Suppressor macrophage (primary cell): ENCODE measurements at places on chromosomes 2 and 18.

DNA sequence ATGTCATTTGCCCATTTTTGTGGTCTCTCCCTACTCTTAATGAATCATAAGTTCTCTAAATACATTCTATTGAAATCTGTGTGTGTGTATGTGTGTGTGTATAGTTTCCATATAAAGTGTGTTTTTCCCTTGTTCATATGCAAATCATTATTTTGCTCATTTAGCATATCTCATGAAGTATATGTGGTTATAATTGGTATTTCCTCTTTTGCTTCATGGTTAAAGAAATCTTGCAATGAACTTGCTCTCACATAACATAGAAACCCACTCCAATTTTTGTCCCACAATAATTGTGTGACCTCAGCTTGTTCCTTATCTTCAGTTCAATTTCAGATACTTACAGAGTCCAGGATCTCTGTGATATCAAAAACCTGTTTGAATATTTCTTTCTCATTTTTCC, 1.2 kb downstream of the CPO start:
- DNase-seq: no peak

DNA sequence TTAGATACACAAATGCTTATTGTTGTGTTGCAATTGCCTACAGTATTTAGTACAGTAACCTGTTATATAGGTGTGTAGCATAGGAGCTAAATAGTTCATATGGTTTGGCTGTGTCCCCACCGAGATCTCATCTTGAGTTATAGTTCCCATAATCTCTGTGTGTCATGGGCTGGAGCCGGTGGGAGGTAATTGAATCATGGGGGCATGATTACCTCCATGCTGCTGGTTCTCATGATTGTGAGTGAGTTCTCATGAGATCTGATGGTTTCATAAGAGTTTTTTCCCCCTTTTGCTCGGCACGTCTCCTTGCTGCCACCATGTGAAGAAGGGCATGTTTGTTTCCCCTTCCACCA, 190.5 kb upstream of the SESTD1 start:
- no peak for DNase-seq

DNA sequence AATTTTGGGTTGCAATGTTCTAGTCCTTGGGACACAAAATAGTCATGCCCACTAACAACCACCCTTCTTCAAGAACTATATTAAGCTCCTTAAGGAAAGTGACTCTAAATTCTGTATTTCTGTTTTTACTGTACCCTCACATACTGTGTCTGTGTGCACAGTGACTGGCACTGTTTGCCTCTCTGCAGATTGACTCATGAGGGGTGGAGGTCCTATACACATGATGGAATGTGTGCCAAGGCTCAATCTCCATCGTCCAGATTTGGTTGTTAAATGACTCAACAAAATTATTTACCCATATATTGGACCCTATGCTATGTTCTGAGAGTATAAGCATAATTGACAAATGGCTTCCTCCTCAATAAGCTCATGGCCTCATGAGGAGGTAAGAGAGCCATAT, 126.6 kb upstream of the CWC22 start:
- no peak for DNase-seq

DNA sequence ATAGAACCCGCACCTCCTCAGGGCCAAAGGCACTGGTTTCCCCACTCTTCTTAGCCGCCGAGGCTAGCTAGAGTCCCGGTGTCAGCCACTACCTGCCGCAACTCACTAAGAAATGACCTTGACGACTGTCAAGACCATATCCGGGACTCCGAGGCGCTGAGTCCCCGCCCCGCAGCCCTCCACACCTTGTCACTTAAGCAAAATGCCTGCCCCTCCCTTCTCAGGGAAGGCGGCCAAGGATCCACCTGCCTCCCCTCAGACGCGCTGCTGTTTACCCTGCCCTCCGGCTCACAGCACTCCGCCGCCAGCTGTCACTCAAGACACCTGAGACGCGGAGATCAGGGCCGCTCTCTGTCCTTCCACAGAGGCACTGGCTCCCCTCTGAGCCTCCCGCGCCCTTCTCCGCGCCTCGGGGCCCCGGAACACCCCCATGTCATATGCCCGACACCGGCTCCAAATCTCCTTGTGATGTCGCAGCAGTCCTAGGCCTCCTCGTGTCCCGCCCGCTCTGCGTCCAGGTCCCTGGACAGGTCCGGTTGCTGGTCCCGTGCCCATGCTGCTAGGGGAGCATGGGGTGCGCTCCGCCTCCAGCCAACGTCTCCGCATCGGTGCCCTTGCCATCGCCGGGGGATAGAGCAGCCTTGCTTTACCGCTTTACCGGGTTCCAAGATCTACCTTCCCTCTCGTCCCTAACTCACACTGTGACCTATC, 32.5 kb upstream of the REG3G start:
- DNase-seq: no peak

DNA sequence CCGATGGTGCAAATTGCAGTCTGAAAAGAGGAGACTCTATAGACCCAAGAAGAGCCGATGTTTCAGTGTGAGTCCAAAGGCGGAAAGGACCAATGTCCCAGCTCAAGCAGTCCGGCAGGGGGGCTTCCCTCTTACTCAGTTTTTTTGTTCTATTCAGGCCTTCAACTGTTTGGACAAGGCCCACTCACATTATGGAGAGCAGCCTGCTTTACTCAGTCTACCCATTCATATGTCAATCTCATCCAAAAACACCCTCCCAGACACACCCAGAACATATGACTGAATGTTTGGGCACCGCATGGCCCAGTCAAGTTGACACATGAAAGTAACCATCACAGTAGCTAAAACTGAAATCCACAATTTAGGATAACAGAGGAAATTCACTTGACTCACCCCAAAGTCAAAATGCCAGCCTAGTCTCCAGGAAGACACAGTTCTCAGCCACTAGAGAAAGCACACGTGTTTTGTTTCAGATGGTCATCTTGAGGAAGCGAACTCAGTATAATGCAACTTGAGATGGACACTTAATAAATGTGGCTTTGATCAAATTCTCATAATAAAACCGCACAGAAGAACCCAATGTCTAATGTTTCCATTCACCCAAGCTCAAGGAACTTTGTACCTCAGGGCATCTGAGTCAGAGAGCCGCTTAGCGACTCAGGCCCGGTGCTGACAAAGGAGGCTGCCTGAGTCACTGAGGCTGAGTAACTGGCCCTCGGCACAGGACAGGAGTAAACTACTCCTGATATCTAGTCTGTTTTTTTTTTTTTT, 2.4 kb downstream of the FHL2 start:
- no peak for DNase-seq

DNA sequence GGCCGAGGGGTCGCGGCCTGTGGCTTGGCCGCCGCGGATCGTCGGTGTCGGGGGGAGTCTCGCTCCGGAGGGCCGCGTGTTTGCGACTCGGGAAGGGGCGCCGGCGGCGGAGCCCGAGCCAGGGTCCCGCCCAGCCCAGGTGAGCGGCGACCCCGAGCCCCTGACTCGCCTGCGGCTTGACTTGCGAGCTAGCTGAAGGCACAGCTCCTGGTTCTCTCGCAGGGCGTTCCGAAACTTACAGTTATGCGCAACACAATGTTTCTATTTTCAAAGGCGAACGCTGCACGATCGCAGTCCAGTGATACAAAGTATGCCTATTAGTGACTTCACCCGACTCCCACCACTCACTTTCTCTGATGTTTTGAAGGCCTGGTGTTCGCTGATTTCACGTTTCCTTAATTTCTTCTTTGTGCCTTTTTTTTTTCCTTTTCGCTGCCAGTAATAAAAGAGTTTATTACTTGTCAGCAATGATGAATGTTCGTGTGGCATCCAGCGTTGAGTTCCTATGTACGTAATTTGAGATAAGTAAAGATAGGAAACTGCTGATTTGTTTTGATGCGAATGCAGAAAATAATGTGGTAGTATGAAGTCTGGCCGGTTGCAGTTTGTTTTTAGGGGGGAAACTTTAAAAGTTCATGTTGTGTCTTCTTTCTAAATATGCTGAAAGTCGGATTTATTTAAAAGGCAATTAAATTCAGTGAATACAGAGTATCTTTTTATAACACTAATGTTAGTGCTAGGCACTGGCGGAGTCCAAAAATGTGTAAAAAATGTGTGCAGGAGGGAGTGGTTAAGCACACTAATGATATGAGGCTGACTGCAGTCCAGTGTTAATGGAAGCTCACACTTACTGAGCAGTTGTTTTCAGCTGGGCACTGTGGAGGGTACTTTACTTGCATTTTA, 706 bp downstream of the UBXN2A start:
- DNase-seq: peak; percentile 40

GRCh38 chr2:181752301-181752700, 72.0 kb upstream of the NEUROD1 start:
- no peak for DNase-seq

DNA sequence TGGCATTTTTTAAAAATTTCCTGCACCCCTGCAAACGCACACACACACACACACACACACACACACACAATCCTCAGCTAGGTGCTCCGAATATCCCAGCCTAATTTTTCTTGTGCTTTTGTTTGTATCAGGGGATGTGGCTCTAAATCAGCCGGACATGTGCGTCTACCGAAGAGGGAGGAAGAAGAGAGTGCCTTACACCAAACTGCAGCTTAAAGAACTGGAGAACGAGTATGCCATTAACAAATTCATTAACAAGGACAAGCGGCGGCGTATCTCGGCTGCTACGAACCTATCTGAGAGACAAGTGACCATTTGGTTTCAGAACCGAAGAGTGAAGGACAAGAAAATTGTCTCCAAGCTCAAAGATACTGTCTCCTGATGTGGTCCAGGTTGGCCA, 1.8 kb downstream of the HOXD13 start:
- DNase-seq: no peak

- no peak for DNase-seq
Observed at GRCh38 chr2:240575101-240575965, 7.0 kb downstream of the RNPEPL1 start.

- no peak for DNase-seq
Observed at GRCh38 chr18:48836231-48836805, 114.4 kb downstream of the SMAD7 start.

GRCh38 chr2:226849349-226849748, 13.5 kb downstream of the RHBDD1 start:
- DNase-seq: no peak

GRCh38 chr2:215724146-215724545, 288.3 kb upstream of the FN1 start:
- DNase-seq: peak; percentile 76

- DNase-seq: no peak
Observed at GRCh38 chr2:10490806-10491291, 42.7 kb upstream of the ODC1 start.

DNA sequence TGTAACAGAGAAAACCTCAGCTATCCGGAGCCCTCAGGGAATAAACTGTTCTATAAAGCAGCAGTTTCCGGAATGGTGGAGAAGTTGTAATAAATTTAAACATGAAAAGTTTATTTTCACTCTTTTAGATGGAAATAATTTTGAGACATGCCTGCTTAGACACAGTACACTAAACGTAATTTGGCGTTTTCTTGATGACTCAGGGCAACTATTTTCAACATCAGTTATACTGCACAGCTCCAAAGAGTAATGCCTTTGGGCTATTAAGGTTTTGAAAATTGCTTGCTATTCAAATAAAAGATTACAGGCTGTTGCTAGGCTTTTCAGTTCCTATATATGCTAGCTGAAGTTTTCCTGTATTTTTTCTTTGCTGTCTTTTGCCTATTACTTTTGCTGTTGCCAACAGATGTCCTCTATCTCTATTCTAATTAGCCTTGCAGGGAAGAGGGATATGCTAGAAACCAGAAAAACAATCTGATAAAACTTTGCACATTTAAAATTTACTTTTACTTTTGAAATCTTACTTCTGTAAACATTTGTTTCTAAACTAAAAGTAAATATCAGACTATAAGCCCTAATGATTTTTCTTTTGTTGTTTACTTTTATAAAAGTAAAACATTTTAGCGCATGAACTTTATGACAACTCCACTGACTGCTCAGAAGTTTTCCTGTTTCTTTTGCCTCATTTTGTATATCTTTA, 113.4 kb upstream of the WDSUB1 start:
- DNase-seq: no peak

- DNase-seq: peak; percentile 3
Observed at GRCh38 chr2:9995059-9995458, 43.6 kb downstream of the GRHL1 start.

GRCh38 chr2:231991664-231992063, 30.2 kb downstream of the DIS3L2 start:
- no peak for DNase-seq

DNA sequence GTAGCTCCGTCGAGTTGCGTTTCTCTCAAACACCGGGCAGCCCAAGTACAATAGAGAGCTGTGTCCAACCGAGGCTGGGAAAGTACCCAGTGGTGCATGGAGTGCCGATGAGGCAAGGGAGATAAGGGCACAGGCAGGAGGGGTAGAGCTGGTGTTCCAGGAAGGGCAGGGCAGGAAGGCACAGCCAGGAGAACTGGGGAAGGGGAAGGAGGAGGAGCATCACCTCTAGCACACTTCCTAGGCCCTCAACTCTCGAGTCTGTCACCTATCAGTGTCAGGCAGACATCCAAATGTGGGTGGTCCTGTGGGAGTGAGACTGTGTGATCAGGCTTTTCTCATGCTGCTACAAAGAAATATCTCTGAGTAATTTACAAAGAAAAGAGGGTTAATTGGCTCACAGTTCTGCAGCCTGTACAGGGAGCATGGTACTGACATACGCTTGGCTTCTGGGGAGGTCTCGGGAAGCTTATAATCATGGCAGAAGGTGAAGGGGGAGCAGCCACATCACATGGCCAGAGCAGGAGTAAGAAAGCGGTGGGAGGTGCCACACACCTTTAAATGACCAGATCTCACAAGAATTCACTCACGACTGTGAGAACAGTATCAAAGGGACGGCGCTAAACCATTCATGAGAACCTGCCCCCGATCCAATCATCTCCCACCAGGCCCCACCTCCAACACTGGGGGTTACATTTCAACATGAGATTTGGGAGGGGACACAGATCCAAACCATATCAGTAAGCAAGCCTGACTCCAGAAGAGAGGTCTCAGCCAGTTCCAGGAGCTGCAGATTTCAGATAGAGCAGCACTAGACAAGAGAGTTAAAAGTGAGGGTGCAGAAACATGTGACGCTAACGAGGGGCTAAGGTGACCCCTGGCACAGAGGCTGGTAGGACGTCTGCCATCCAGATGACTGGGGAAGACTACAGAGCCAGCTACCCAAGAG, 75.7 kb downstream of the MBOAT2 start:
- DNase-seq: no peak

DNA sequence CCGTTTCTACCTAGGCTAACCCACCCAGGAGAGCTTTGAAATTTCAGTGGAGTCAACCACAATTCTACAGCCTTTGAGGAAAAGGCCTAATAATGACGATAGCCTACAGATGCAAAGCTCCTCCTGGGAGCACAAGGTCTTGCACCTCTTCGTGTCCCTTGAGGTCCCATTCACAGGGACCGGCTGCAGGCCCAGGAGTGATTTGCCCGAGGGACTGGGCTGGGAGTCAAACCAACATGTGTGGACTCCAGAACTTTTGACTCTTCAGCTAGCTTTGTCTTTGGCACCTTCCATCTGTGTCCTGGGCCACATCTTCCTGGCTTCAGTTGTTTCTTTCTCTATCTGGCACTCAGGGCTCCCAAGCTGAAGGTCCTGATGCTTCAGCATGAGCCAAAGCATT, 76.5 kb downstream of the SMAD7 start:
- DNase-seq: no peak

- DNase-seq: no peak
Observed at GRCh38 chr2:20465716-20466394, 19.0 kb downstream of the RHOB start.
